ENCODE measurements at places on chromosomes 16 and 17.

GRCh38 chr16:50501251-50501650 lies 46.9 kb upstream of the NKD1 start:
- DNase-seq: no peak

DNA sequence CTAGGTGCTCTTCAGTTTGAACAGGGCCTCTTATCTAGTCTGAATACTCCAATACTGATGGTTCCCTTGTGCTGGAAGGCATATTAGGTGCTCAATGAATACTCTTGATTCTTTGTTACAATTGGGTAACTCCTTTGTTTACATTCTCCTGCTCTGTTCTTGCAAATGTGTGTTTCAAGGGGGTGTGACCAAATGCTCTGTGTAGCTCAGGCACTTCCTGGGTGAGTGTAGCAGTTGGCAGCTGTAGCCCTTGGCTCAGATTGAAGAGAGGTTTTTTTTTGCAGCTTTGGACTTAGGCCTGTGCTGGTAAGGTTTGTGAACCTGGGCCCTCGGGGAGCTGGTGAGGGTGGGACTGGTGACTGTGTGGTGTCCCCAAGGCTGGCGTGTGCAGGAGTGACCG lies 20.2 kb downstream of the TBCD start:
- DNase-seq: no peak

GRCh38 chr16:47132308-47132707 lies 11.4 kb downstream of the NETO2 start:
- no peak for DNase-seq

GRCh38 chr16:57863434-57864160 lies 61.3 kb upstream of the KIFC3 start:
- peak; percentile 46 for DNase-seq

GRCh38 chr16:57865746-57866528 lies 63.6 kb upstream of the KIFC3 start:
- no peak for DNase-seq

DNA sequence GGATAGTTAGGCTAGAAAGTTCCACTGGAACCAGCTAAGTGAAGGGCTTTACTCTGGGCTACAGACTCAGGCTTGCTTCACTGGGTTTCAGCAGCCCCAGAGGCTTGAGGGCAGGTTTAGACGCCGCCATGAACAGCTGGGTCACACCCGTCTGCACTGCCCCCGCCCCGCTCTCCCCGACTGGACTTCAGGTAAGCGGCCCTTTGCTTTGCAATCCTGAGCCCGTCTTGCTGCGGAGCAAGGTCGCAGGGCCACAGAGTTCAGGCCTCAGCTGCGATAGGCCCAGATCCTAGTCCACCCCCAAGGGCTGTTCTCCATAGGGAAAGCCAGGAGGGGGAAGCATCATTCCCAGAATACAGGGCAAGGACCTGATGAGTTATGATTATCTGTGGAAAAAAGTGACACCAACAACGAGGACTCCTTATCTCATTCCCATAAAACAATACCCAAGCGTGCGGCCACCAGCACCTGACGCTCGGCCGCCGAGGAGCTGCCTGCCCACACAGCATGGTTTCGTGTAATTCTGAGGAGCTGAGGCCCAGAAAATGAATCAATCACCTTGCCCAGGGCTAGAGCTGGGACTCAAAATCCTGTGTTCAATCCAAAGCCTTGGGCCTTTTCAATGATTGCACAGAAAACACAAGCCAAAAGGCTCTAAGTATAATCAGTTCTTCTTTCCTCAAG lies 20.4 kb downstream of the MEAK7 start:
- DNase-seq: no peak

- DNase-seq: no peak
Observed at GRCh38 chr17:27336184-27336583, 42.3 kb downstream of the WSB1 start.

DNA sequence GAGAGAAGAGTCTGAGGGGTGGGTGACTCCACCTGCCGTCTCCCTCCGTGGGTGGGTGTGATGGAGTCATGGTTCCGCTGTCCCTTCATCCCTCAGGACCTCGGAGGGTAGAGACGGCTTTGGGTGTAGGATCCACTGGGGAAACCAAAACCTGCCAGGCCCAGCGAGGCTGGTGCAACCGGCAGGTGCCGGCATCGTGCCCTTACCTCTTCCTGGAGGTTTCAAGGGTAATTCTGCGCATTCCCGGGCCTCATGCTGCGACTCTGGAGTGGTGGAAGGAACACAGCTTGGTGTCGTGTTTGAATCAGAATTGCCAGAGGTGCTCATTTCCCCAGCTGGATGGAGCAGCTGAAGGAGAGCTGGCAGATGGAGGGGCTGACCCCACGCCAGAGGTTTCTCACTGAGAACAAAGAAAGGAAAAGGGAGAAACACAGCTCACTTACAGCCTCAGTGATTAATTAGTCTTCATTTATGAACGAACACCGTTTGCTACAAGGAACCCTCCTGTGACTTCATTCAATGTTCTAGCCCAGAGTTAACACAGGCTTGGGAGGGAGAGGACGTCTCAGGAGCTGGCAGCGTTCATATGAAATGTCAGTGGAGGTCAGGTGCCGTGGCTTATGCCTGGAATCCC lies 16.3 kb upstream of the ATP2A3 start:
- no peak for DNase-seq

DNA sequence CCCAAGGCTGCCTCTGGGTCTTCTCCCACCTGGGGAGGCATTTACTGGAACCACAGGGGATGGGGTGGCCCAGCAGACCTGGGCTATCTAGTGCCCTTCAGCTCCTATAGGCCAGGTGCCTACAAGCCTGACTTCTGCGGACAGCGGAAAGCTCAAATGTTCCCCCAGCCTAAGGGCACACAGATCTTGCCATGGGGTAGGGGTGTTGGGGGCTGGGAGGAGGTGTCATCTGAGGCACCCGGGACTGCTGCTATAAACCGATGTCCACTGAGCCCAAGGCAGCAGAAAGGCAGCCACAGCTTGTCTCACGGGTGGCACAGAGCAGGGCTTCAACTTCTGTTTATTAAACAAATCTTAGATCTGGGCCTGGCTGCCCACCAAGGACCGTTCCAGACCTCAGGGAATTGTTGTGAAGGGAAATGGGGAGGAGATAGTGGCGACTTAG lies 3.6 kb downstream of the MYO1C start:
- no peak for DNase-seq

DNA sequence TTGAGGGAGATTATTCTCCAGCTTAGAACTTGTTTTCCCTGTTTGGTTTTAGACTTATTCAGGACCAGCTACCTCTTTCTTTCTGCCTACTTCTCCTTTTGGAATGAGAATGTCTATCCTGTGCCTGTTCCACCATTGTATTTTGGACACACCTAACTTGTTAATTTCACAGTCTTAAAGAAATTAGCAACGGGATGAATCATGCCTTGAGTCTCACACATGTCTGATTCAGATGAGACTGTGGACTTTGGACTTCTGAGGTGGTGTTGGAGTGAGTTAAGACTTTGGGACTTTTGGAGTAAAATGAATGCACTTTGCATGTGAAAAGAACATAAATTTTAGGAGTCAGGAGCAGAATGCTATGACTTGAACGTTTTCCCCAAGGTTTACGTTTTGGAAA lies 581.4 kb downstream of the CDH11 start:
- no peak for DNase-seq

- DNase-seq: no peak
Observed at GRCh38 chr16:30710971-30711370, 12.0 kb downstream of the SRCAP start.

GRCh38 chr17:28344435-28344901 lies 8.9 kb downstream of the TNFAIP1 start:
- no peak for DNase-seq

GRCh38 chr17:76864024-76864423 lies 4.2 kb upstream of the MGAT5B start:
- DNase-seq: no peak

DNA sequence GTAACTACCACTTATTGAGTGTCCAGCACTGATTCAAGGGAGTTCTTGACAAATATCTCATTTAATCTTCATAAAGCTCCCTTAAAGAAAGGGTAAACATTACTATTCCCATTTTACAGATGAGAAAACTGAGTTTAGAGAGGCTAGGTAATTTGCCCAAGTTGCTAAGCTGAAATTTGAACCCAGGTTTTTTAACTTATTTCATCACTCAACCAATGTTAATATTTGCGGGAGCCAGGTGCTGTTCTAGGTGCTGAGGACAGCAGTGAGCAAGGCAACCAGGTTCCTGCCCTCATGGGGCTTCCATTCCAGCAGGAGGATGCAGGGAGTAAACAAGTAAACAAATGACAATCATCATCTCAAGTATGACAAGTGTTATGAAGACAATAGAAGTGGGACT lies 104.0 kb upstream of the LHX1 start:
- DNase-seq: no peak

- DNase-seq: no peak
Observed at GRCh38 chr17:41971721-41972523, 5.3 kb downstream of the CNP start.

- DNase-seq: no peak
Observed at GRCh38 chr16:49491106-49491670, 117.6 kb downstream of the C16orf78 start.

DNA sequence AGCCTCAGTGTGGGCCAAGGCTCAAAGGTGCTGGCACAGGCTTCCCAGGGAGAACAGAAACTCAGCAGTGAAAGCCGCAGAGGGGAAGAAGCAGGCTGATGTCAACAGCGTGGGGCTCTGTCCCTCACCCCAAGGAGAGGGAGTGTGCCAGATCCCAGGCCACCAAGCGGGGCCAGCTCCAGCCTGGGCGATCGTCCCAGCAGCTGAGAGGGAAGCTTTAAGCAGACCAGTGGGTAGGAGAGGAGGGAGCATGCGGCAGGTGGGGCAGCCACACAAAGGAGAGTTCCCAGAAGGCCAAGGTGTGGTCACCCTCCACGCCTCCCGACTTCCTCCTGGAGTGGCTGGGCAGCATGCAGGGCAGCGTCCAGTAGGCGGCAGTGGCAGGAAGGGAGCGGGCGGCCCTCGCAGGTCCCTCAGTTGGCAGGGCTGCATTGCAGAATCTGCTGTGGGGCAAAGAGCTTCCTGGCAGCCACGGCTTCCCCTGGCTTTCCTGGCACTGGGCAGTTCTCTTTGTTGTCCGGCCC lies 6.0 kb downstream of the SYNGR2 start:
- no peak for DNase-seq

DNA sequence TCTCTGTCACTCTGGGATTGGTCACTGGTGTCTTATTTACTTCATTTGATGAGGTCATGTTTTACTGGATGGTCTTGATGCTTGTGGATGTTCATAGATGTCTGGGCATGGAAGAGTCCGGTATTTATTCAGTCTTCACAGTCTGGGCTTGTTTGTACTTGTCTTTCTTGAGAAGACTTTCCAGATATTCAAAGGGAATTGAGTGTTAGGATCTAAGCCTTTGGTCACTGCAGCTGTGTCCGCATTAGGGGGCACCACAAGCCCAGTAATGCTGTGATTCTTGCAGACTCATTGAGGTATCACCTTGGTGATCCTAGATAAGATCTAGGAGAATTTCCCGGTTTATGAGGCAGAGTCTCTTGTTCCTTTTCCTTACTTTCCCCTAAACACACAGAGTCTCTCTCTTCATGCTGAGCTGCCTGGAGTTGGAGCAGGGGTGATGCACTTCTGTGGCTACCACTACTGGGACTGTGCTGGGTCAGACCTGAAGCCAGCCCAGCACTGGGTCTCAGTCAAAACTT lies 214.7 kb downstream of the SPECC1 start:
- DNase-seq: no peak

DNA sequence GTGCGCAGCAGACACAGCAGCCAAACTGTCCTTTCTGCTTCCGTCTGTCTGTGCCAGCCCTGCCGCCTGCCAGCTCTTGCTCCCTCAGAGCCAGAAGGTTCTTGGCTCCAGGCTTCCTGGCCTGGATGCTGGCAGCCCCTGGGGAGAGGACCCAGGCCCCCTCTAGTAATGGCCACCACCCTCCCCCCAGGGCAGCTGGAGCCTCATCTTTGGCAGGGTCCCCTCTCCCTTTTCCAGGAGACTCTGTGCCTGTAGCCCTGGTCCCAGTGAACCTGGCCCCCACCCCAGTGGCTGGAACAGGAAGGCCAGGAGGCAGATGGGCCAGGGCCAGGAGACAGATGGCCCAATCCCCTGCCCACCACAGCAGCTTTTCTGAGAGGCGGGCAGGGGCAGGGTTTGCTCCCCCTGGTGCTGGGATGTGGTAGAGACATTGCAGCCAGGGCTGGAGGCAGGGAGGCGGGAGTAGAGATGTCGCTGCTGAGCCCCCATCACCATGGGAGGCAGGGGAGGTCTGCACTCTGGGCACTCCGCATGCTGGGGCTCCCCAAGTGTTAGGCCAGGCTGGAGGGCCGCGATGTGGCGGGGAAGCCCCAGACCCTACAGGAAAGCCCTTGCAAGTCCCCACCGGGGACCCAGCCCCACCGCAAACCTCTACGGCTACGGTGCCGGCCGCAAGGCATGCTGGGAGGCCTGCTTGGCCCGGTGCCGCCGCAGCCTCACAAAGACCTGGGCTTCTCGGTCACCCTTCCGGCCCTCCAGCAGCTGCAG lies 16.7 kb downstream of the UNC13D start:
- no peak for DNase-seq

- no peak for DNase-seq
Observed at GRCh38 chr16:23607726-23608125, 11.6 kb upstream of the NDUFAB1 start.

GRCh38 chr16:1408171-1408837 lies 6.2 kb downstream of the UNKL start:
- DNase-seq: peak; percentile 68

GRCh38 chr16:785563-786535 lies 2.3 kb downstream of the RPUSD1 start:
- no peak for DNase-seq

DNA sequence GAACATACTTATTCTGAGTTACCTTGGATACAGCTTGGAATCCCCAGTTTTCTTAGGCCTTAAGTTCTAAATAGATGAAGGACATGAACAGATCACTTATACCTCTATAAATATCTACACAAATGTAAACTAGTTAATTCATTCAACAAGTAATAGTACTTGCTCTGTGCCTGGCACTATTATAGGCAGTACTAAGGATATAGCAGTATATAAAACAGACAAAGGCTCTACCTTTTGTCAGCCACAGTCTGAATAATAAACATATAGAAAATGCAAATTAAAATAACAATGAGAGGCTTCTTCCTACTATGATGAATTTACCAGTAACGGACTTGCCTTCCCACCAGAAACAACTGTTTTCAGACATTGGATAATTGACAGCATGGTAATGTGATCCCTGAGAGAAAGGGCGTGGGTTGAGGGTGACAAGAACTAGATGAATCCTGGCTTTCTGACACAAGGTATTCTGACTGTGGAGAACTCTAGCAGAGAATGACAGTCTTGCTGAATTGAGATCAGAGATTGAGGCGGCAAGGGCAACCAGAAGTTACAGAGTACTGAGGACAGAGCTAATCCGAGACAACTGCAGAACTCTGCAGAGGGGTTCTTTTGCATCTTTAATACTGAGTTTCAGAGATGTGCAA lies 170.5 kb downstream of the TANC2 start:
- DNase-seq: no peak

- no peak for DNase-seq
Observed at GRCh38 chr16:21083729-21084268, 66.8 kb downstream of the DNAH3 start.

DNA sequence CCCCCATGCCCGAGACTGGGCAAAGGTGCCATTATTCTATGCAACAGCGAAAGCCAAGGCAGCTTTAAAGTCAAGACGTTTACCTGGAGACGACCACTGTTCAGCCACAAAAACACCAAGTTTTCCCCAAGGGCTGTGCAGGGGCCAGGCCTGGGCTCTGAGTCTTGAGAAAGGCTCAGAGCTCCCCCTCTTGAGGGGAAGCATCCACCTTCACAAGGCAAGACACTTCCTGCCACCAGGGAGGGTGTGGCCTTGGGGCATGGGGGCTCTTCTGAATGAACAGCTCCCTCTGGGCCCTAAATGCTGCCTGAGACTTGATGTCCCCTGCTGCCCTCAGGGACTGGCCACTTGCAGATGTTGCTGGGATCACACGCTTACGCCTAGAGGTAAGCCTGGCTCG lies 26.5 kb downstream of the PDIA2 start:
- no peak for DNase-seq

GRCh38 chr16:546909-547770 lies 13.1 kb upstream of the PRR35 start:
- DNase-seq: no peak

Data from fibroblast of skin of left biceps (primary cell).